Muscle of leg (tissue), 16 donors: ENCODE measurements at places on chromosomes 7 and 10. TPM values are rescaled to one million over a fixed set of nuclear protein-coding genes. Genes with fewer than 3 reads are reported as not detected.

DNA sequence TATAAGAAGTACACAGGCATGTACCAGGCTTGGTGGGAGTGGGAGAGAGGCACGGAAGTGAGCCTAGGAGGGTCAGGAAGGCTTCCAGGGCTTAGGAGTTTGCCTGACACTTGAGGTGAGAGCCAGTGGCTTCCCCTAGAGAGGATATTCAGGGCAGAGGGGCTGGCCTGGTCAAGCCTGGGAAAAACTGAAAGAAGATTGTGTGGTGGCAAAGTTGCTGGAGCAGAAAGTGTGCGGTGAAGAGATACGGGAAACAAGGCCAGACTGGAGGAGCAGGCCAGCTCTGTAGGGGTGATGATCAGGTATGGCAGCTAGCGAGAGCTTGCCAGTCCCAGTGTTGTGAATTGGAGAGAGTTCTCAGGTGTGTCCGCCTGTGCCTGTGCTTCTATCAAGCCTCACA is 129.9 kb downstream of the CCNY start:
- no peak for DNase-seq

GRCh38 chr10:80599424-80599847 is 61.7 kb downstream of the SH2D4B start:
- DNase-seq = peak; percentile 34

KCP gene
- 0.58 TPM for total RNA-seq

GRCh38 chr7:138921277-138921676 is 59.9 kb downstream of the KIAA1549 start:
- DNase-seq = no peak

MOGAT3 gene
- total RNA-seq = not detected

VAX1 gene
- total RNA-seq = not detected

DNA sequence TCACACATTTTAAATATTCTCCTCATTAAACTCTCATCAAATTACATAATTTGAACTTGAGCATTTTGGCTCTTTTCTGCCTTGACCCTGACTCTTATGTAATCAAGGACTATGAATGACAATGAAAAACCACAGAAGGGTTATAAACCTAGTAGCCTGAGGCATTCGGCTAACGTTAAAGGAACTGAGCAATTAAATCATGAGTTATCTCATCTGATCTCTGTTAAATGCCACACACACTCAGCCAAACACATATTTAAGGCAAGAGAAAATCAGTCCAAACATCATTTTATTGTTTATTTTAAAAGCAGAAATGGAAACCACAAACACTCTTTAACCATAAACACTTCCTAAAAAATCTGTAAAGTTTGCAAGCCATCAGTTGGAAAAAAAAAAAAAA is 204.3 kb downstream of the DGKI start:
- DNase-seq = no peak

- no peak for DNase-seq
Observed at GRCh38 chr7:131533151-131533559, 23.3 kb downstream of the PODXL start.

PCLO gene
- 0.27 TPM for total RNA-seq

PLAU gene
- total RNA-seq = 21.4 TPM

ZNF117 gene
- total RNA-seq = 11.5 TPM

ANLN gene
- 21.9 TPM for total RNA-seq

ZFAND4 gene
- 12.2 TPM for total RNA-seq

DNA sequence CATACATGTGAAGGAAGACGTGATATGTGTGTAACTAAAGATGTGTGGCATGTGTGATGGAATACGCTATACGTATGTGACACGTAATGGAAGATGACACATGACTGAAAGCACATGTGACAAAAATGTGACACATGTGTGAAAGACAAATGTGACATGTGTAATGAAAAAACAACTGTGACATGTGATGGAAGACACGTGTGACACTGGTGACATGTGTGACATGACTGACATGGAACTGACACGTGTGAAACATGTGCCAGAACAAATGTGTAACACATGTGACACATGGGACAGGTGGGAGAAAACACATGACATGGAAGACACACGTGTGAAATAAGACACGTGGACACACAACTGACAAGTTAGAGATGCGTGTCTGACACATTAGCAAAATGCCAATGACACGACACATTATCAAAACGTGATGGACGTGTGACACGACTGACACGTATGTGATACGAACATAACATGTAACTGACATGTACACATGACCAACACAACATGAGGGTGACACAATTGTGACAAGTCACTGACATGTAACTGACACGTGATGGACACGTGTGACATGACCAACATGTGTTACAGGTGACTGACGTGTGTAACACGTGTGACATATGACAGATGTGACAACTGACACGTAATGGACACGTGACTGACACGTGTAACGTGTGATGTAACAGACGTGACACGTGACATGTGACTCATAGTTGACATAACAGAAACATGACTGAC is 24.4 kb downstream of the CRPPA start:
- DNase-seq = no peak

DNA sequence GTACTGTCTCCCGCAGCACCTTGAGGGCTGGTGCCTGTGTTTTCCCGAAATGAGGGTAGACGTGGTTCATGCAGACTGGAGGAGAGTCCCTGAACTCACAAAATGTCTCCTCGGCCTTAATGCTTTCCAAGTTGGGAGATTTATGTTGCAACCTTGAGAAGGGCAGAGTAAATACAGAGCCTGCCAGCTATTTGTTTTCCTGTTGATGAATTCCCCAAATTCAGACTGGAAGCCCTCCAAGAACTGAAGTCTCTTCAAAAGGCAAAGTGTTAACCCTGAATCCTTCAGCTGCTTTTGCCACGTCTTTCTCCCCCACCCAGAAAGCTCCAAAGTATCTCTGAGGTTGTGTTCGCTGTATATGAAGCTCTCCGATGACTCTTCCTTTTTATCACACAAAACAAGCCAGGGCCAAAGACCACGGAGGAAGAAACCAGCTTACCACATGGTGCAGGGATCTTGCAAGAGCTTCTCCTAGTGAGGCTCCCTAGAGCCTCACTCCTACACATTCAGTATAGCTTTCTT is 254.7 kb upstream of the NFE2L3 start:
- no peak for DNase-seq

C10orf105 gene
- 0.09 TPM for total RNA-seq

TMEM236 gene
- total RNA-seq = 0.40 TPM

ARMS2 gene
- total RNA-seq = not detected

NKX2-3 gene
- total RNA-seq = 0.62 TPM

GRCh38 chr10:29698773-29699490 is 64.2 kb upstream of the SVIL start:
- DNase-seq = peak; percentile 74

DNA sequence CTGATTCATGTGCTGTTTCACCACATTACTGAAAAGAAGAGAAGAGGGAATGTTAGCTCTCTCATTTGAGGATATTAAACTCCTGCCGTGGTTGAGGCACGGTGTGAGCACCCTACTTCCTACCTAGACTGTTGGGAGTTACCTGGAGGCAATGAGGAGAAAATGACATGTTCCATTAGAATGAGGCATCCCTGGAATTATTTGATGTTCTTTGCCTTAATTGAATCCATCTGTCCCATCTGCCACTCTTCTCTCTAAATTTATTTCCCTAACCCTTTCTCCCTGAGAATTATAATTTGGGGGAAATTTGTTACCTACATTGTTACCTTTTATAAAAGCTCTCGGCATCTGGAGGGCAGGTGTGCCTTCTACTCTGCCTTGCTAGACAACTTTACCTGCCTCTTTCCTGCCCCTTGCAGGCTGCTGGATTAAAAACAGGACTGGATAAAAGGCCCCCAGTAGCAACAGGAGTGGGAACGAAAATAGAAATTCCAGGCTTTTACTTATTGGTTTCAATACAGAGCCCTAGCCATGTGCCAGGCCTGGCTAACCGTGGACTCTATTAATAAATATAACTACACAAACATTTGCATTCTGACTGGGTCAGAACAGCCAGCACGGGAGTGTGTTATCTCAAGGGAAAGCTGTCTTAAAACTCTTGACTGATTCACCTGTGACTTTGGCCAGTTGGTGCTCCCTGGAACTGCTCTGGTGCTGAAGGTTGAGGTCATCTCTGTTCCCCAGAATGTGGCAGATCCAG is 4.4 kb upstream of the ATXN7L1 start:
- no peak for DNase-seq

- DNase-seq = peak; percentile 28
Observed at GRCh38 chr7:47580175-47580706, 1.7 kb downstream of the TNS3 start.

ADIRF gene
- 9.7 TPM for total RNA-seq

DNA sequence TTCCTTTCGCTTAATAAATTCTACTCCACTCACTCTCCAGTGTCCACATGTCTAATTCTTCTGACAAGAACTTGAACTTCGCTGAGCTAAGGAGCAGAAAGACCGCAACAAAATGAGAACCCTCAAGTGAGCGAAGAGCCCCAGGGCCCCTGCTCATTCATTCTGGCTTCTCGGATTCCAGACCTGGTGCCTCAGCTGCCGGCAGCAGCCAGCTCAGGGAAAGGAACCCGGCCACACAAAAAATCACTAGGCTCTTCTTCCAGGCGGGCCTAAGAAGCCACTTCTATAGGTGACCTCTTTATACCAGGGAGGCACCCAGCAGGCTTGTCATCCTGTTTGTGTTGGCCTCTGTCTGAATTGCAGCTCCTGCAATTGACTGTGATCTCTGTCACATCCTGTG is 33.3 kb downstream of the OTUD1 start:
- no peak for DNase-seq

GRCh38 chr7:117014099-117014656 is 60.9 kb downstream of the ST7 start:
- DNase-seq = no peak

GRCh38 chr10:123262456-123262855 is 108.3 kb downstream of the BUB3 start:
- DNase-seq = peak; percentile 9

GRCh38 chr7:47832105-47832715 is 116.1 kb downstream of the PKD1L1 start:
- DNase-seq = no peak

CPA4 gene
- total RNA-seq = 2.0 TPM

- DNase-seq = no peak
Observed at GRCh38 chr10:305034-305433, 169.8 kb downstream of the ZMYND11 start.

CH25H gene
- 0.22 TPM for total RNA-seq

SLC26A5 gene
- total RNA-seq = not detected
